CD4-positive, alpha-beta T cell treated with Interleukin-4 for 1 hour (primary cell): ENCODE measurements at places on chromosomes 5 and 9.

DNA sequence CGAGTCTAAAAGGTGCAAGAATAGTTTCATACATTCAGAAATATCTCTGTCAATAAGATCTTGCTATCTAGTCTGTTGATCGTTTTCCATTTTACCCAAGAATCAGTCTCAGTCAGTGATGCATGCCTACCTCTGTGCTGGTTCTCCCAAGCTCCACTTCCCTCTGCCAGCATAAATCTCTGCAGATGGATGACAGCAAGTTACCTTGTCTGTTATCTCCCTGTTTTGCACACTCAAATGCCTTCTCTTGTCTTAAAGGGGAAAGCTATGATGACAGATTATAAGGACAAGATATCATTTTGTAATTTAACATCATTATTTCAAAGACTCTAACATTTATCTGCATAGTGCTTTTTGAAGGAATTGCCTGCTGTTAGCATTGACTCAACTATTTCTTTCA, 802.1 kb upstream of the SEMA6A start:
- no peak for DNase-seq

DNA sequence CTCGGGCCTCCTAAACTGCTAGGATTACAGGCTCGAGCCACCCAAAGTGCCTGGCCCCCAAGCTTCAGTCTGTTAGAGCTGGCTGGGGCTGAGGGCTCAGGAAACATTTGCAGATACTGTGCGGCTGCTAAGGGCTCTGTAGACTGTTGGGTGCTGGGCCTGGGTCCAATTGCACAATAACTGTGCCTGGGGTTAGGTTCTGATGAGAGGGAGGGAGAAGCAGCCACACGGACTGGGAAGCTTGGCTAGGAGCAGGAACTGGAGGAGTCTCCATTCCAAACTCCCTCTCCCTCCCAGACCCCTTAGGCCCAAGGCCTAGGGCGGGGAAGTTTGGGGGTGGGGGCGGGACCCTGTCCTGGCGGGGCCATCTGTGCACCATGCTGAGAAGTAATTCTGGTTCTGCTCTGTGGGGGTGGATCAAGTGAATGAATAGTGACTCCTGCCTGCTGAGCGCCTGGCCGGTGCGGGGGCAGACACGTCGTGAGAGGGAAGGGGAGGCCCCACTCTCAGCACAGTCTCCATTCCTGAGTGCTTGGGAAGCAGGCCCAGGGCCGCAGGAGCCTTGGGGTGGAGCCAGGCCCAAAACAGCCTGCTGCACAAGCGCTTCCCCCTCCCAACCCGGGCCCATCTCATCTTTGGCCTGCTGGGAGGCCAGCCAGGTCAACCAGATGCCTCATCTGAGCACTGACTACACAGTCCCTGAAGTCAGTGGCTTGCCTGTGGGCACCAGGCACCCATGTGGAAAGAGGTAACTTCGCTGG, 1.5 kb downstream of the ASS1 start:
- DNase-seq, result no peak

GRCh38 chr5:116673453-116673852, 98.8 kb upstream of the SEMA6A start:
- DNase-seq, result no peak

GRCh38 chr9:7653262-7653661, 146.3 kb downstream of the DMAC1 start:
- no peak for DNase-seq

- DNase-seq, result no peak
Measured at GRCh38 chr9:137476856-137477255, 17.7 kb upstream of the NSMF start.

DNA sequence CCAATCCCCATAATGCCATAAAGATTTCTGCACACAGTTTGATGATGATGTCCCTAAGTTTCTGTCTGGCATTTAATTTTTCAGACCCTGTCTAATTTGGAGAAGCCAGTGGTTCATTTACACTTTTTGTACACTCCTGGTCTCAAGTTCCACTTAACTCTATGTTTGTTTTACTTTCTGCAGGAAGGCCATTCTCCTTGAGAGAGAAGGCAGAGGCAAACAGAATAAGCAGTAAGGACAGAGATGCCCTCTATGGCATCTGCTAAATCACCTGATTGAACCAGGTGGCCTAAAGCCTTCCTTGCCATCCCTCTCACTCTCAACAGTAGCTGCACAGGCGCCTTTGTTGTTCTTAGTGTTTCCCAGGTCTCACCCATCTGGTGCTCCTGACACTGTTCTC, 86.1 kb upstream of the LRRTM2 start:
- DNase-seq, result no peak

- peak; percentile 53 for DNase-seq
Measured at GRCh38 chr5:39424736-39425637, at the start of gene DAB2. Gene DAB2 (minus strand): TSS chr5:39424980. CDS start chr5:39394320, 30,660 bp downstream.

- DNase-seq, result no peak
Measured at GRCh38 chr9:122053567-122054350, 39.3 kb downstream of the TTLL11 start.

GRCh38 chr9:546797-547223, 294.7 kb upstream of the DMRT1 start:
- DNase-seq, result peak; percentile 11

DNA sequence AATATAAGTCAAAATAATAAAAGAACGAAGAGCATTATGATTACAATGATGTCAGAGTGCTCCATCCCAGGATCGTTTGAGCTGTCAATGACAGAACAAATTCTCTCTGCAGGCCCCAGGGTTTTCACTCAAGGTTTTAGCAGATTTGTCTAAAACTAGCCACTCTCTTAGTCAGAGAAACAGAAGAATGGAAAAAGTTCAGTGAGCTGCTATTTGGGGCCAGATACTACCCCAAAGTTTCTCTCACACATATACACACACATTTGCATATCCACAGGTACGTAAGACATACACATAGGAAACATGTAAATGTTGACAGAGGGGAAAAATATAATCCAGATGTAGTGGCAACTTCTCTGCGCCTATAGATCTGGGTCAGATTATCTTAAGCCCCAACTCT, 76.3 kb upstream of the SEMA6A start:
- no peak for DNase-seq

GRCh38 chr5:87182649-87183048, 85.0 kb upstream of the RASA1 start:
- no peak for DNase-seq

DNA sequence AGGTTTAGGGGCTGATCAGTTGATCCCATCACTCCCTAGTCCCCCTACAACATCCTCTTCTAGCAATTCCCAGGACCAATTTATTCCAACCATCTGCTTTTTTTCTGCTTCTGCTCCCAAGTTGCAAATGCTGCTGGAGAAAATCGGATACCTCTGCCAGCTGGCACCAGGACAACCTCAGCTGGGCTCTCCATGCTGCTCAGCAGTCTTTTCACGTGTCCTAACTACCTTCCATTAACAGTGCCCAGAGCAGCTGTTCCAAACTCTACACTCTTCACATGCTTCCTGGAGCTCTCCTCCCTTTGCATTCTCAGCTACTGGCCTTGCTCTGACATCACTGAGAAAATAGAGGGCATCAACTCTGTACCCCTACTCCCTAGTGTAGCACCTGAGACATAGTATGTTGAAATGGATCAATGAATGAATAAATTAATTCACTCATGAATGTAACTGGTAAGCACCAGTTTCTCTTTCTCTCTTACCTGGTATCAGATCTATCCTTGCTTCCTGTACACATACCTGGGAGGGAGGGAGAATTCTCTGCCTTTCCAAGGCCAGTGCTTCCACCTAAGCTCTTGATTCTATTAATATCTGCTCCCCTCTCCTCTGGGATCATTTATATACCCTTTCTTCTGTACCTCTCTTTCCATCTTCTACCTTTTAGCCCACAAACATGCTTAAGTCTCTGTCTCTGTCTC, 191.0 kb downstream of the RAB3C start:
- DNase-seq, result no peak

DNA sequence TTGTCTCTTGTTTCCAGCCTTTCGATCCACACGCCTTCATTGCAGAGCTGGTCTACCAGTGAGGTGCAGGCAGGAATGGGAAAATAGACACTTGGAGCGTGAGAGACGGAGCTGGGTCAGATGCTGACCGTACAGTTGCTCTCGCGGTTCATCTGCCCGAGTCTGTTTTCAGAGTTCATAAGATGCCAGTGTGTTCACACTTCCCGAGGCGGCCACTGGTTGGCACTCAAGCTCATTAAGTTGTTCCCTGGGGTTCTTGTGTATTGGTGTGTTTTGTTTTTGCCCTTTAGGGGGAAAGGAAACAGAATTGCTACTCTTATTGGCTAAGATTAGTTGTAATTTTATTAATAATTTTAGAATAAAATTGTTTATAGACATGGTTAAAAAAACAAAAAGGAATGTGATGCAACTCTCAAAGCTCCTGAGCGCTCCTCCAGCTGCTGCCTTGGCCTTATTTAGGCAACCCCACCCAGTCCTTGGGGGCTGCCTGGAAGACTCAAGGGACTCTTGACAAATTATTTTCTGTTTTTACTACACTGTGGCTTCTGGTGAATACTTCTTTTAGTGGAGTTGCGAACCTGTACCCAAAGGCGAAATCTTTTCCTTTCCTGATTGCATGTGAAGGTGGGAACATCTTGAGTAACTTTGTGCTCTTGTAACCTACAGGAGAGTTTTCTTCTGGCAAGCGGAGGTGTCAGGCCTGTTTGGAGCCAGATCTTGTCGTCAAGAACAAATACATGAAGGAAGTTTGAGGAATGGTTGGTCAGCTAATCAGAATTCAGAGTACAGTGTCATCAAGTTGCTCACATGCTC, 146.1 kb downstream of the MAST4 start:
- DNase-seq, result no peak
